ENCODE measurements at places on chromosomes 3 and 15.
A peak's percentile ranks its signal among the peaks of the same experiment; 100 is the strongest.

GRCh38 chr3:143222505-143222904 is 102.9 kb downstream of the CHST2 start:
- no peak for DNase-seq

GRCh38 chr15:90055182-90055581 is 47.1 kb downstream of the IDH2 start:
- no peak for DNase-seq

DNA sequence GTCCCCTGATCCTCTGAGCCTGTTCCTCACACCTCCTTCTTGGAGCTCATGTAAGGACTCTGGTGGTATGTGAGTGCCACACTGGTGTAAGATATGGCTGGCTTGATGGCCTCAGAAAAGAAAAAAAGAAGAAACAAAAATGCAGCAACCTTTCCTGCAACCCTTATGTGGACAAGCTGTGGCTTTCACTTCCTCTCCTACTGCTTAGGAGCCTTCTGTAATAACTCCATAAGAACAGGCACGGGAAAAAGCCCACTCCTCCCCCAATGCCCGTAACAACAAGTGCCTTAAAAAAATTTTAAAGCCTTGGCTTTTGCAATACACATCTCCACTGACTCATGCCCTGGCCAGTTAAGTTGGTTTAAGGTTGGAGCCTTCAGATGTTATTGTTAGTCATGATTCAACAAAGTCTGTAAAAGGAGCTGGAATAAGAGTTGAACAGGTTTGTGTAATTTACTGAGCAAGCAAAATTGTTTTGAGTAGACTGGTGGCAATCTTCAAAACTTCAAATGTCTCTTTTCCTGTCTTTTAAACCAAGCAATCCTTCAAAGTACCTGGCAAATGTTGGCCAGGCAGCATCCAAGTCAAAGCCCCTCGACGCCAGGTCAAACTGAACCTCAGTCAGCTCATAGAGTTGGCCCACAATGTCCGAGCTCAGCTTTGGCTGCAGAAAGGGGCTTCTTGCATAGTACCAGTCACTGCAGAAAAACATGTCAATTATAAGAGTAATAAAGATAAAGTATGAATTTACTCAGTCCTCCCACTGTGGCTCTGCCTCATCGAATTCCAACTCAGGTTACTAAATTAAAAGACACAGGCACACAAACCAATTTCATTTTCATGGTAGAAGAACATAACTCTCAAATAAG is 22.9 kb downstream of the FYCO1 start:
- no peak for DNase-seq

DNA sequence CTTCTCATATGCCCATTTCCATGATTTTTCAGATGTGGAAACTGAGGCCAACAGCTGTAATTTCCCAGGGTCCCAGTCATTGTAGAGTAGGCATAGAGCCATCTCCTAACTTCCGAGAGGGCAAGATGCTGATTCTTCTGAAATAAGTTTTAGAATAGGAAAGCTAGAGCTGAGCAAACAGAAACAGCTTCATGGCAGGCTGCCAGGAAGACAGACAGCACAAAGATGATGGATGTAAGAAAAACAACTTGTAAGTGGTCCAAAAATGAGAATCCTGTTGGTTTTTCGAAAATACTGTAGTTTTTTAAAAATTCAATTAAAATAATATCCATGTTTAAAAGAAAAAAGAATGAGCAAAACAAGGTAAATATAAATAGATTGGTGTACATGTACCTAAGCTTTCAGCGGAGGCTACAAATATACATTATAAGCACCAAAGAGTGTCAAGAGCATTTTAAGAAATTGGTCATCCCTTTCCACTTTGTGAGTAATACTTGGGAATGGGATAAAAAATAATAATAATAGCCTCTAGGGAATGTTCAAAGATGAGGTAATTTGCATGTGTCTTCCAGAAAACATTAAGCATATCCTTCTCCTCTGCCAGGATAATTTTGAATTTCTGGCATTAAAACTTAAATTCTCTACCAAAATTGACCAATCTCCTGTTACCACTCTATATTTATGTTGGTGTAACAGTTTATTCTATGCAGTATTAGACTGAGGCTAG is 406.6 kb downstream of the MECOM start:
- DNase-seq = no peak

- DNase-seq = no peak
Observed at GRCh38 chr15:75929799-75930565, 26.3 kb downstream of the FBXO22 start.

GRCh38 chr3:122562923-122563716 is 980 bp downstream of the PARP9 start:
- peak; percentile 45 for DNase-seq

DNA sequence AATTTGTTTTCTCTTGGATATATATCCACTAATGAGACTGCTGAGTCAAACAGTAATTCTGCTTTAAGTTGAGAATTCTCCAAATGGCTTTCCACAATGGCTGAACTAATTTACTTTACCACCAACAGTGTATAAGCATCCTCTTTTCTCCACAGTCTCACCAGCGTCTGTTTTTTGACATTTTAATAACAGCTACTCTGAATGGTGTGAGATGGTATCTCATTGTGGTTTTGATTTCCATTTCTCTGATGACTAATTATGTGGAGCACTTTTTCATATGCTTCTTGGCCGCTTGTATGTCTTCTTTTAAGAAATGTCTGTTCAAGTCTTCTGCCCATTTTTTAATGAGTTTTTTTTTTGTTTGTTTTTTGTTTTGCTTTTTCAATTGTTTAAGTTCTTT is 206.2 kb downstream of the CTNNB1 start:
- peak; percentile 42 for DNase-seq

DNA sequence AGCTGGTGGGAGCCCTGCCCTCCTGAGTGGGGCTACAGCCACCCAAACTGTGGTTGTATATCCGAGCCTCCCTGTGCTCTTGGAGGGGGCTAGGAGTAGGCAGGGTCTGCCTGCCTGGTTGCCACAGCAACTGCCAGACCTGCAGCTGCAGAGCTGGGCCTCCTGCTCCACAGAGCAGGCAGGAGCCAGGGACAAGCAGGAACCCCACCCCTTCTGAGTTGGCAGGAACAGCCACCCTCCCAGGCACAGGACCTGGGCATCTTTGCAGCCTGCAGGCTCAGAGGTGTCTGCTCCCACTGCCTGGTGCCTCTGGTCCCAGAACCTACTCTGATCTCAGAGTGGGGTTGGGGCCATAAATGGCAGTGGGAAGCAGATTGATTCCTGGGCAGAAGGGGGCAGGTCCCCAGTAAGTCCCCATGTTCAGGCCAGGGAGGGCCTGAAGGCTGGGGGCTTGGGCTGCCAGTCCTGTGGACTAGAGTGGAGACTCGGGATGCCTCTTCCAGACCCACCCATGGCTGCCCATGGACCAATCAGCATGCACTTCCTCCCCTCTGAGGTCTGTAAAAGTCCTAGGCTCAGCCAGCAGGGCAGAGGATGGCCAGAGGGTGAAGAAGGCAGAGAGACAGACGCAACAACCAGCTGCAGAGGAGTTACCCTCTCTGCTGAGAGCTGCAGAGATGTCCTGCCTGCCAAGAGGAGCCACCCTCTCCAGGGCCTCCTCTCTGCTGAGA is 10.3 kb upstream of the LRRC31 start:
- no peak for DNase-seq

DNA sequence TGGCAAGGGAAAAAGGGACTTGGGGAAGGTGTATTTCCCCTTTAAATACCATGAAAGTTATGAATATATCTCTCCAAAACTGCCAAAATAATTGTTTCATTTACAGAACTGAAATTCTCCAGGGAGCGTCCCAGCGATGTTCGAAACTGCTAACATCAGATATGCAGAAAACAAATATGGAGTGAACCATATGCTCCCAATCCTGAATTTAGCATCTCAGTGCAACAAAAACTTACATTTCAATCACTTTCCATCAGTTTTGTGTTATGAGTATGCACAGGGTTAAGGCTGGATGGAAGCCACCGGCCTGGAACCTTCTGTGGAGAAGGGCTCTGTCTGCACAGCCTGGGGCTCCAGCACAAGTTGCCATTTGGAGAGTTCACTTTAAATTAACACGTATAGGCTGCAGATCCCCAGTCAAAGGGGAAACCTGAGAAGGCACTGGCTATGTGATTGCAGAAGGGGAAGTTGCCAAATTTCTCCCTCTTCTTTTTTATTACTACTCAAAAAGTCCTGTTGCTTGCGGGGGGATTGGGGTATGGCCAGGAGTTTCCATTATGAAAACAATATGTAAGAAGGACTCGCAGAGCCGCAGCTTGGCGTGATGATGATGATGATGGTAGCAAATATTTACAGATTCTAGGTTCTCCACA is 56.9 kb upstream of the FOXP1 start:
- no peak for DNase-seq

DNA sequence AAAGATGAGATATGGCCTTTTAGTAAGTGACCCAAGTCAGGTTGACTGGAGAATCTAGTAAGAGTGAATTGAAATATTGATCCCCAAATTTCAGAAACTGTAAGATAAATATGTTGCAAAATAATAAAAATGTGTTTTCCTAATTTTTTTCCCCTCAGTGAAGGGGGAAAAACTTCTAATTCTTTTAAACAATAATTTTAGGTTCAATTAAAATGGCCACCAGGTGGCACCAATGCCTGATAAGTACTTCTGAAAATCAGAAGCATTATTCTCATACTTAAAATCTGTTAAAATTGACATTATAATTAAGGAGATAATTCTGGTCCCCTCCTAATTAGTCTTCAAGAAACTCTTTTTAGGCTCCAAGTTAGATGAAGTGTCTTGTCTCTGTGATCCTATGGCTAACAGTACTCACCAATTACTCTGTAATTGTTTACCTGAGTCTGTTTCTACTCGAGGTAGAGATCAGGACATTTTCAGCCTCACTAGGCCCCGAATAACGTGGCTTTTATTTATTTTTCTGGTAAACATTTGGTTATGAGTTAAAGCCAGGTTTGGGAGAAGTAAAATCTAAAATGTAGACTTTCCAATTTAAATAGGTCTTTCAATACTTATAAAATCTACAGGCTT is 52.6 kb downstream of the NMD3 start:
- DNase-seq = peak; percentile 8

GRCh38 chr3:197368330-197368729 is 69.9 kb upstream of the DLG1 start:
- DNase-seq = no peak

GRCh38 chr3:50606596-50606995 is 5.0 kb downstream of the CISH start:
- no peak for DNase-seq

- no peak for DNase-seq
Observed at GRCh38 chr15:94041746-94042145, 189.6 kb upstream of the MCTP2 start.

DNA sequence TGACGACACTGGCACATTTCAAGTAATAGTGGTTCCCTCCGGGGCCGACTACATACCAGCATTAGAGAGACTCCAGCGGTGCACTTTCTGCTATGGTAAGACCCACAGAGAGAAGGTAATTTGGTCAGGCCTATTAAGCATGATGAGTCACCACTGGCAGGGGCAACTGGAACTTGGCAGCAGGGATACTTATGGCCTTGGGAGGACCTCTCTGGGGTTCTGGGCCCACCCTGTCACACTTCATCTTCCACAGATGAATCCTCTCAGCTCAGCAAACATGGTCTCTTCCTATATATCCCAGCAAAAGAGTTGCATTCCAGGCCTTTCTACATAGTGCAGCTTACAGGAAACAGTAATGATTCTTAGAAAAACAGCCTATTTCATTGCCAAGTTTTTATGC is 88.0 kb downstream of the PIK3R4 start:
- no peak for DNase-seq

DNA sequence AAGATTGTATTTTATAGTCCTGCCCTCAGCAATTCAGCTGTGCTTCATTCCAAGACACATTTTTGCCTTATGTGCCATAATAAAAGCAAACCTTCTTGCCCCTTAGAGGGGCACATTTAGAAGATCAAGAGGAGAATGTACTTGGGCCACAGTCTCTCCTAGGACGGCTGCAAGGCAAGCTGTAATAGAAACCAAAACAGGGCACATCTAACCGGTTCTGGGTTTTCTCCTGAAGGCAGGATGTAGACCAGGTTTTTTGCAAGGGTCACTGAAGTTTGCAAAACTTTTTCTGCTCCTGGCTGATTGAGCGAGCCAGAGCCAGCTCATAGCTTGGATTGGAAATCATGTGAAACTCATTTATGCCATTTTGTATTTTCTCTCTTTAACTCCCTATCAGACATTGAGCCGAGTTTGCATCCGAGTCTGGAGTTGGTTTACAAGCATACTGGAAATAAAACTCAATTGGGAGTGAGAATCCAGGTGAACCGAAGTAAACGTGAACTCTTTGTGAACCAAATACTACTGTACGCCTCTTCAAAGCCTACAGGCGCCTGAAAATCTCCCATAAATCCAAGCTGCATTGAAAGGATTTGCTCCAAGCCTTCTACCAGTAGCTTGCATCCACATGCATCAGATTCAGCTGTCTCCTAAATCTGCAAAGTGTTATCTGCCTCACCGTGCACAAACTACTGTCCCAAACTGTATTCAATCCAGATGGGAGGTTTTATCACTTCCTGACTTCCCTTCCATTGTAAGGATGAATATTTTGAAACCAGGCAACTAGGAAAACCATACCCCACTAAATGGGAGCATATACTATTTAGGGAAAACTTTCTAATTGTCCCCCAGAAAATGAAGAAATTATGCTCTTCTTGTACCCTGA is 60.9 kb upstream of the TSC22D2 start:
- DNase-seq = no peak

DNA sequence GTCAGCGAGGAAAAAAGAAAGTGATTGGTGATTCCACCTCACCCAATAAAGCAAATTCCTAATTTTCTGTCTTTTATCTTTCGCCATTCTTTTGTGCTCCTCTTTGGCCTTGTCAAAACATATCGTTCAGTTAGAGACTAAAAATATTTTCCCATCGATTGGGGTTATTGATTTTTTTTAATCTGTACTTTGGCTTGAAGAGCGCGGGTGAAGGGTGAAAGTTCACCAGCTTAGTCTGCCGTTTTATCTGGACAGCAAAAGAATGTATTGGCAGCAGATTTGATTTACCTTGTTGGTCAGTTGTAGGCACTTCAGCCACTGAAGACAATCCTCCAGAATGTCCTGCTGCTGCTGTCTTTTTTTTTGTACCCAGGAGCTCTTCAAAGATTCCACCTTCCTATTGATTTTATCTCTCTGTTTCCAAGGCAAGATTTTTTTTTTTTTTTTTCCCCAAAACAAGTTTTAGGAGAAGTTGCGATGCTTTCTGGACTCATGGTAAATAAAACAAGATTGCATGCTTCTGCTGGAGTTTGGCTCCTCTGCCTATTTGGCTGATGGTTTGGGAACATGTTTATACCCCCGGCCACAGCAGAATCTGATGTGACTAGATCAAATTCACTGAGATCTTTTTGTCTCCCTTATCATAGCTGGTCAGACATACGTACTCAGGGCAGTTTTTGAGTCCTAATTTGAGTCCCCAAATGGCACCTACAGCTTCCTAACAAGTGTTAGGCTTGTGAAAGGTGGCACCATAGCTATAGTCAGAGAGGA is 269.3 kb upstream of the ONECUT1 start:
- no peak for DNase-seq

- DNase-seq = peak; percentile 93
Observed at GRCh38 chr3:96813134-96813819, 1.1 kb upstream of the EPHA6 start.

GRCh38 chr3:184307915-184308314 is 6.5 kb upstream of the EIF4G1 start:
- no peak for DNase-seq
